ENCODE measurements at places on chromosomes 6 and 20. TPM values are rescaled to one million over a fixed set of nuclear protein-coding genes. Genes with fewer than 3 reads are reported as not detected.

The SMLR1 gene
- not detected for total RNA-seq

The PTK6 gene
- under 0.01 TPM for total RNA-seq

The GPX5 gene
- not detected for total RNA-seq

GRCh38 chr6:119384444-119384843 lies 34.9 kb upstream of the MAN1A1 start:
- no peak for DNase-seq

DNA sequence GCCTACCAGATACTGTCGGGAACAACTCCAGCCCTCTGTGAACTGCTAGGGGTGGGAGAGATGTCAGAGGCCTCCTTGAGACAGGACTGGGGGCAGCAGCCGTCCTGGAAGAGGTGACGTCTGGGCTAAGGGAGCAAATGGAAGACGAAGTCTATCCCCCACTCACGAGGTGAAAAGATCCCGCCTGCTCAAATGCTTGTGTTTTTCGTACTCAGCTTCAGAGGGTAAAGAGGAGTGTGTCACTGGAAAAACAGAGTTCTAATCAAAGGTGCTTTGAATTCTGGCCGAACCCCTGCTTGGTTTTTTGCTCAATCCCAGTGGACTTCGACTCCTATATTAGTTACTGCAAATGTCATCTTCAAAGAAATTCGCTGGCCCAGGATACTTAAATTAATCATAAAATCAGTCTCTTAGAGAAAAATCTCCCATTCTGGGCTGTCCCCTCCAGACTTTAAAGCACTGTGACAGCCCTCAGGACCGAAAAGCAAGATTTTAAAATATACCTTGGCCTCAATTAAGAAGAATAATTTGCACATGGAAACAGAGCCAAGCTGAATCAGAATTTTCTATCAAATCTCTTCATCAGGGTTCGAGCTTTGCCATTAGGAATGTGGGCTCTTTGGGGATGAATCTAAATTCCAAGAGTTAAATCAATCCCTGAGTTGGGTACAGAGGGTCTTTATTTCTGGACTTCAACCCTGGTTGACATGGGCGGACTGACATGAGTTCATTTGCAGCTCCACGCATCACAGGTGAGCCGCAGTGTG lies 61.8 kb upstream of the AFDN start:
- DNase-seq: no peak

DNA sequence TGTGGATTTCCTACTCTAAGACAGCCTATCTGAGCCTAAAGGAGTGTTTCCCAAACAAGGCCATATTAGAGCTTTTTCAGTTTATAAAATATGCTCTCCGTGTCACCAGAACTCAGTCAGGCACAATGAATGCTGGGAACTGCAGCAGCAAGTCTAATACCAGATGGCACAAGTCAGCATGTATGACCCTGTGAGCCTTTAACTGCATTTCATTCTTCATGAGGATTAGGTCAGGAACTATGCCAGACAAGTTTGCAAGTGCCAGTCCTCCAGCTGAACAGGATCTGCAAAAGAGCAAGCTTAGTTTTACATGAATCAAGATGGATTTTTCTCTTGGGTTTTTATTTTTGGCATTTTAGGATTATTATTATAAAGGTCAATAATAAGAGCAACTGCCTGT lies 66.7 kb upstream of the SAMD5 start:
- DNase-seq: no peak

The BIRC7 gene
- total RNA-seq: not detected

The C6orf120 gene
- total RNA-seq: 27.1 TPM

GRCh38 chr20:11814267-11814666 lies 103.4 kb upstream of the BTBD3 start:
- no peak for DNase-seq

- DNase-seq: no peak
These were observed 802.3 kb downstream of the QKI start for GRCh38 chr6:164216839-164217238.

DNA sequence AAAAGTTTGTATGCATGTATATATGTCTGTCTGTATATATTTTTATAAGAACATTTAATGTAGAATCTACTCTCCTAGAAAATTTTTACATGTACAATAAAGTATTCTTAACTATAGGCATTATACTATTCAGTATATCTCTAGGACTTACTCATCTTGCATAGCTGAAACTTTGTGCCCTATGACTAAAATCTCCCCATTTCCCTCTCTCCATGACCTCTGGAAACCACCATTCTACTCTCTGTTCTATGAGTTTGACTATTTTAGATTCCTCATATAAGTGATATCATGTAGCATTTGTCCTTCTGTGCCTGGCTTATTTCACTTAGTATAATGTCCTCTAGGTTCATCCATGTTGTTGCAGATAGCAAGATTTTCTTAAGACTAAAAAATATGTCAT lies 205.1 kb upstream of the SMLR1 start:
- DNase-seq: no peak

The RFX6 gene
- total RNA-seq: not detected

The SLC35D3 gene
- total RNA-seq: not detected

DNA sequence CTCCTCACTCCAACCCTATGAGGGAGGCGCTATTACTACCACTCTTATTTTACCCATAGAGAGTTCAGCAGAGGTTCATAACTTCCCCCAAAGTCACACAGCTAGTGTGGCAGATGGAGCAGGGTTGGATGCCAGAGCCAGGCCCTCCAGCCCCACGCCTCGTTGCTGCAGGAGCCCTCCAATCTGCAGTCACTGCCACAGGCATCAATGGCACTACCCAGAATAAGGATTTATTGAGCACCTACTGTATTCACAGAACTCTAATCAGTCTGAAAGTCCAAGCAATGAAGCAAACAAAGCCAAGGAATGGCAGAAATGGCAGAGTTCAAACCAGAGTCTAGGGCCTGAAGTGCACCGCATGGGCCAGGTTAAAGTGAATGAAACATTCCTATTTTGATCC lies 144.9 kb downstream of the LPA start:
- no peak for DNase-seq

DNA sequence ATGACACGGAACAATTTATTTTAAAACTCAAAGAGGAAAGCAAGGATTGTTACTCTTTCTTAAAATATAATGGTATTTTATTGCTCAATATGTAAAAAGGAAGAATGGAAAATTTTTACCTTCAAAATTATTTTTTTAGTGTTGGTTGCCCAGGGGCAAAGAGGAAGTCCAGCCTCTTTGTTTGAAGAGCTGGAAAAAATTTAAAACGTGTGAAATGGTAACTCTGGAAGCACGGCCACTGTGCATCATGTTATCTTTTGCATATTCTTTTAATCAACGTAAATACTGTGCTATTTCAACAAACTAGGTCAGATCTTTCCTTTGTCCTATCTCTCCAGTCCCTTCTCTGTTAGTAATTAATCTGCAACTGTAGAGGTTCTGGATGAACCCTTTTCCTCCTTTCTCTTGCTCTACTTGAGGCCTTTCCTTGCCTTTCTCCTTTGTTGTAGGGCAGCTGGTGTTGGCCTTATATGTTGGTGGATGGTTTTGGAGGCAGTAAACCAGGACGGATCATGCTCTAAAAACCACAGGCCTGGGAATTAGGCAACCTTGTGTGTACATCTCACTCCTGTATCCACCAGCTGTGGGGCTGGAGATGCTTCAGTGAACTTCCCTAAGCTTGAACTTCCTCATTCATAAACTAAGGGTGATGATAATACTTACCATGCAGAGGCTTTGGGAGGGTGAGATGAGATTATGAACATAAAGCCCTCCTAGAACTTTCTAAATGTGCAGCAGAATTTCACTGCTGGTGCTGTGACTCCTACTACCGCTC lies 143.3 kb downstream of the PRL start:
- DNase-seq: no peak

The RAET1G gene
- not detected for total RNA-seq

- DNase-seq: no peak
These were observed 24.0 kb downstream of the MAPK13 start for GRCh38 chr6:36154286-36154685.

DNA sequence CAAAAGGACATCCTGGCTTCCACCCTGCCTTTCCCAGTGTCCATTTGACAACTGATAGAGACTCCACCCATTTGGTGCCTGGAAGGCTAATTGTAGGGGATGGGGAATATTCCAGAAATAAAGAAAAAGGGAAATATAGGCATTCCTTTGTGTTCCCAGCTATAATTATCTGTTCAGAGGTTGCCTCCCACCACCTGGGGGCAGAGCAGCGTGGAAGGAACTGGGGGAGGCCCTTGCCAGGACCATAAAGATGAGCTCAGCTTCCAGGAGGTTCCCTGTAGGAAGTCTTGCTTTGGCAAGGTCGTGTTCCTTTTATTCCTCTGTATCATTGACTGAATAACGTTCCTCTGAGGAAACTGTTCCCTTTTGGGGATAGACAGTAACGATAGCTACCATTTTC lies 214.7 kb downstream of the TFAP2C start:
- no peak for DNase-seq

- DNase-seq: peak; percentile 28
These were observed 79.0 kb downstream of the ANKEF1 start for GRCh38 chr20:10113746-10114145.

DNA sequence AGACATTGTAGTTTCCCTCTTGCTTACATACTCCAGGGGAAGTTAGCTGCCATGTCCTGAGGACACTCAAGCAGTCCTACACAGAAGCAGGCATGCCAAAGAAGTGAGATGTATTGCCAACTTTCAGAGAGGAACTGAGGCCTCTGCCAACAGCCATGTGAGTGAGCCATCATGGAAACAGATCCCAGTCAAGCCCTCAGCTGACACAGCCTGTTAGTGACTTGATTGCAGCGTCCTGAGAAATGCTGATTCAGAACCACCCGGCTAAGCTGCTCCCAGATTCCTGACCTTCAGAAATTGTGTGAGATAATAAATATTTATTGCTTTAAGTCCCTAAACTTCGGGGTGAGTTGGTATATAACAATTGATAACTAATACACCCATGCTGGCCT lies 38.1 kb downstream of the GSTA2 start:
- no peak for DNase-seq

- DNase-seq: no peak
These were observed 320.3 kb downstream of the BMP2 start for GRCh38 chr20:7087803-7088202.

- DNase-seq: peak; percentile 58
These were observed 85.4 kb downstream of the HFE start for GRCh38 chr6:26172608-26172968.

The FAM162B gene
- 4.3 TPM for total RNA-seq

DNA sequence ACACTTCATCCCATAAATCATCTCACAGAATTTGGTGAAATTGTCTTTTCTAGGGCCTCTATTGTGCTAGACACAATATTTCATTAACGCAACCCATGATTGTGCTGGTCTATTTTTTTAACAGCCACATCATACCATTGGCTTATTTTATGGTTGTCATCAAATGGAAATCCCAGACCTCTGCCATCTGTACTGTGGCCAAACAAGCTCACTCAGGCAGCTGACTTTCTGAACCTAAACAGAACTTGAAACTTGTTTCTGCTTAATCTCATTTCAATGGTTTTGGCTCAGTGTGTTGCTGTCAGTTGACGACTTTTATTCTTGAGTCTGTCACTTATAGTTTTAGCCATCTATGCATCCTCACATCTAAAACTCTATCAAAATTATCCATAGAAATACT lies 111.8 kb downstream of the HAO1 start:
- no peak for DNase-seq

GRCh38 chr6:84671183-84671582 lies 93.2 kb downstream of the TBX18 start:
- no peak for DNase-seq

DNA sequence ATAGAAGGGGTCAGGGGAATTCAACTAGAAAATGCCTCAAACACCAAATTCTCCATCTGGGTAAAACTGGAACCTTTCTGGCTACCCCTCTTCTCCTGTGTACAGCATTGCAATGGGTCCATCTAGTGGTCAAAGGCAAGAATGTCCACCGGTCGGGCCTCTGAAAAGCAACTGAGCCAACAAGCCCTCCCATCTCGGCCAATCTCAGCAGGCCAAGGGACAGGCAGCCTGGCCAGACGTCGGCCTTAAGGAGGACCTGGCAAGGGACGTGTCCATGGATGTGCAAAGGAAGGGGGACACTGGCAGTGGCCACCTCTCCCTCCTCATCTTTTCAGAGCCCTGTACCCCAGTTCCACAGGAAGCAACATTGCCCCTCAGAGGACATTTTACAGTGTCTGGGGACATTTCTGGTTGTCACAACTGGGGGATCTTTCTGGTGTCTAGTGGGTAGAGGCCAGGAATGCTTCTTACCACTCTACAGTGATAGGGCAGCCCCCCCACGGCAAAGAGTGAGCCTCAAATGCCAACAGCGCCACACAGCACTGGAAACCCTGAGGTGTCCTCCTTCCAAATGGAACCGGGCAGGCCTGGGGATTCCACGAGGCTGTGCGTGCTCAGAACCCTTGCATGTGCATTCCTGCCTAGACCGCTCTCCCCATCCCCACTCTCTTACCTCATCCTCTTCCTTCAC lies 99.8 kb upstream of the FOXA2 start:
- peak; percentile 89 for DNase-seq

The AK9 gene
- total RNA-seq: 13.1 TPM

DNA sequence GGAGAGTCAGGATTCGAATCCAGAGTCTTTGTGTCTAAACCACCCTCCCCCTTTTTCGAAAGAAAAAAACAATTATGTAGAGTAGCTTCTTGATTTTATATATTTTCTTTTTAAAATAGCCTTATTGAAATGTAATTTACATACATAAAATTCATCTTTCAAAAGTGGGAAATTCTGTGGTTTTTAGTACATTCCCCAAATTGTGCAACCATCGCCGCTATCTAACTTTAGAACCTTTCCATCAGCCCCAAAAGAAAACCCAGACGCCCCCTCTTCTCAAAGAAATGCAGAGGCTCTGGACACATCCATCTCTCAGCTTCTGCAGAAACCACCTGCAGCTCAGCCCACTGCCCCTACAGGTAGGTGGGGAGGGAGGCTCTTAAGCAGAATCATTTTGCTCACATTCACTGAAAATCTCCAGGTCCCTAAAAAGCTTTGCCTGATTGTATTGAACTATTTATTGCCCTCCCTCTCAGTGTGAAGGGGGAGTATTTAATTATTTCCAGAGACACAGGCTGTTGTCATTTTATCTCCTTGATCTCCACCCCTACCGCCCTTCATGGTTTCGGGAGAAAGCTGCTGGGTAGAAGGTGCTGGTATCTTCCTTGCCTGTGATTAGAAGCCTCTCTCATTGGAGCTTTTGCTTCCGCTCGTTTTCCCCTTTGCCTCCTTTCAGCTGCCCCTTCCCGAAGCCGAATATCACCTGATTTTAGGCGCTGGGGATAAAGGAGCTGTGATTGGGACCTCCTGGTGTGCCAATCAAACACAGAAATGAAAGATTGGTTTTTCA lies 68.7 kb upstream of the KCNG1 start:
- DNase-seq: no peak

DNA sequence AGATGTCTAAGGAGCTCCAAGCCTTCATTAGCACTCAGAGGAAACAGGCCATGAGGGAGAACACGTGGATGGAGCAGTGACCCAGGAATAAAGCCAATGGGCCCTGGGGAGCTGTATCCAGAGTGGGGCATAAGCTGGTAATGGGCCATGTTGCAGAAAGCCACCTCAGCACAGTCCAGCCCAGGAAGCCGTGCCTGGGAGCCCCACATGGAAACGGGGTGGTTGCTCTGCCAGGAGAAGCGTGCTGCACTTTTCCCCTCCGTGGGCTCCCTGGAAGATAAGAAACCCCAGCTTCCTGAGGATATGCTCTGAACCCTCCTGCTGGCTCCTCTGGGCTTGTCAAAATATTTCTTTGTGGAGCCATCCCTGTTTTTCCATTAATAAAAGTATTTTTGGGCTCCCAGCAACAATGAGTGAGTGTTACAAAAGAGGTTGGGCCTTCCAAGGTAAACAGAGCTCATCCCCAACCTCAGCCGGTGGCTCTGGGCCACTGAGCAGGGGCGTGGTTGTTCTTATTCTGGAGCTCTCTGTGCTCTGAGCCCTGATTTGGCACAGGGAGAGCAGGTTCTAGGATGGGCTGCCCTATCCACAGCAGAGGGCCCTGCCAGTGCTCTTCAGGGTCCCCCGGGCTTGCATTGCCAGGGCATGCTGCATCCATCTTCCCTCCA lies 31.2 kb upstream of the NFATC2 start:
- DNase-seq: peak; percentile 30

All from dermis blood vessel endothelial cell (primary cell).